ENCODE measurements at places on chromosomes 3 and 15.

DNA sequence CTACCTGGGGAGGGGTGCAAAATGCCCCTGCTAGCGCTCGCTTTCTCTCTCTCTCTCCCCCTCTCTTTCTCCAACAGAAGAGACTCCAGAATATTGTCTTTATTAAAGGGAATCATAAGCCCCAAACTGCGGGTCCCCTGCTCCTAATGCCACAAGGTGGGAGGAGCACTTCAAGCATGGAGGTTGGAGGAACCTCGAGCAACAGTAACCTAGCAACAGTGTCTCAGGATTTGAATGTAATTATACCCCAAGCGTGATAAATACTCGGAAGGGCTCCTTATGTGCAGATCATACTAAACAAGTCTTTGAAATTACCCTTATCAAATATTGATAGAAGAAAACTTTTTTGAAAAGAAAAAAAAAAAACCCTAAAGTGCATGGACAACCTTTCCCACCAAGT, 582.2 kb upstream of the PPP2R3A start:
- DNase-seq, result no peak

DNA sequence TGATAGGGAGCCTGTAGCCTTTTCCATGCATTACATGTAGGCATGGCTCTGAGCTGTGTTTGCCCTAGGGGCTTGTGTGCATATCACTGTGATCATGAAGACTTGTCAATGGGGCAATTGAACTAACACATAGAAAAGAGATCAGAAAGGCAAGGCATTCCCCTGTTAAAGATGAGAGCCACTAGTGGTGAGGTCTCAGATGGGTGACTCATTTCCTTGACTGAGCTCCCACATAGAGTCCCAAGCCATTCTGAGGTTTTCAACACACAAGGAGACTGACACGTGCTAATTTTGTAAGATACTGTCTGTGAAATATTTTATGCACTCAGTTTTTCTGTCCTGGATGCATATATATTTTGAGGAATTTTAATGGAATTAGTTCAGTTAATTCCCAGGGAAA, 53.8 kb downstream of the SAMMSON start:
- DNase-seq, result no peak

DNA sequence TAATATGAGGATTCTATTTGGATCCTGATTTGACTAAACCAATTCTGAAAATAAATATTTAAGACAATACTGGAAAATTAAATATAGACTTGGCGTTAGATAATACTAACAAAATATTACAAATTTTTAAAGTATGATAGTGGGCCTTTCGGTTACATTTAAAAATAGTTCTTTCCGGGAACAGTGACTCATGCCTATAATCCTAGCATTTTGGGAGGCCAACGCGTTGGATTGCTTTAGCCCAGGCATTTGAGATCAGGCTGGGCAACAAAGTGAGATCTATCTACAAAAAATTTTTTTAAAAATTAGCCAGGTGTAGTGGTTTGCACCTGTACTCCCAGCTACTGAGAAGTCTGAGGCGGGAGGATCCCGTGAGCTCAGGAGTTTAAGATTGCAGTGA, 30.3 kb upstream of the GADL1 start:
- DNase-seq, result no peak

DNA sequence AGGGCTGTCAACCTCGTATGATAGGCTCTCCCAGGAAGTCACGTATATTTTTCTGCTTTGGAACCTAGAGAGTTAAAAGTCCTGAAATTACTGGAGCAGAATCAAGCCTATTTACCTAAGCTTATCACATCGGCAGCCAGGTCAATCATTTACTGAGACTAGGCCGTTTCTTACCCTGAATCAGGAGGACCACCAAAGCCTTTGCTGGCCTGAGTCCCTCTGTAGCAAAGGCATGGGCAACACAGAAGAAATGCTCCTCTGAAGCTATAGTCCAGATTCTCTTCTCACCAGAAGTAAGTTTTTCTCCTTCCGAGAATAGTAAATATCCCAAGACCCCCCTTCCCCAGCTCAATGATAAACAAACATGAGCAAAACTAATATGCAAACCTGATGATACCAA, 125.9 kb upstream of the PHLDB2 start:
- DNase-seq, result no peak

DNA sequence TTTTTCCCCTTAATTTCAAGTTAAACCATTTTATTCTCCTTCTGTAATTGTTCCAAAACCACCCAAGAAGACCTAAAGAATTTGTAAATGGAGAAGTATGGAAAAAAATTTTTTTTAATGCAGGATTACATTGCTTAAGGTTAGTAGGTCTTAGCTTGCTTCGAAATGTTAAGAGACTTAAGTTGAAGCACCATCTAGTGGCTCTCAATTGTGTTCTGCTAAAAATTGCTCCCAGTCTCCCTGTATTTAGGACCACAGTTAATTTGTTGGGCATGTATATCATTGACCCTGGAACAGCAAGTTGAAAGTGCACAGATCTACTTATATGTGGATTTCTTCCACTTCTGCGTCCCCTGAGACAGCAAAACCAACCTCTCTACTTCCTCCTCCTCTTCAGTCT, 32.4 kb downstream of the CD200R1L start:
- DNase-seq, result peak; percentile 45

GRCh38 chr3:71901645-71902044, 116.7 kb upstream of the PROK2 start:
- DNase-seq, result no peak

DNA sequence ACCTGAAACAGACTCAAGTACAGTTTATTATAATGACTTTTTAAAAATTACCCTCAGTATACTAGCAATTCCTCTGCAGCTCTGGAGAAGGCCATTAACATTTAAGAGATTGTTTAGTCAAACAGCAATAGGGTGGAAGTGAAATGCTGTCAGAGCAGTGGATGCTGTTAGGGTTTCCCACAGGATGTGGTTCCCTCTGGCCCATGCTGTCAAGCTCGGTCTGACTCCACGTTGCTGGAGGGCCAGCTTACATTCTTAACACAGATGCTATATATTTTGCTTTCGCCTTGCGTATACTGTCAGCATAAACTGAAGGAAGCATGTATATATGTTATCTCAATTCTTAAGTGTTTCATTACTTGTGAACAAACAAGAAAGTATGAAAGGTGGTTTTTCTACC, 231.1 kb upstream of the COL8A1 start:
- no peak for DNase-seq

- peak; percentile 3 for DNase-seq
Measured at GRCh38 chr3:13332158-13332557, 88.0 kb downstream of the NUP210 start.
